GM23338 (cell line): ENCODE measurements at places on chromosomes 6 and 20. TPM values are rescaled to one million over a fixed set of nuclear protein-coding genes. Genes with fewer than 3 reads are reported as not detected.

SLC35B2 gene
- 14.0 and 14.7 TPM in 2 replicates for polyA plus RNA-seq

DNA sequence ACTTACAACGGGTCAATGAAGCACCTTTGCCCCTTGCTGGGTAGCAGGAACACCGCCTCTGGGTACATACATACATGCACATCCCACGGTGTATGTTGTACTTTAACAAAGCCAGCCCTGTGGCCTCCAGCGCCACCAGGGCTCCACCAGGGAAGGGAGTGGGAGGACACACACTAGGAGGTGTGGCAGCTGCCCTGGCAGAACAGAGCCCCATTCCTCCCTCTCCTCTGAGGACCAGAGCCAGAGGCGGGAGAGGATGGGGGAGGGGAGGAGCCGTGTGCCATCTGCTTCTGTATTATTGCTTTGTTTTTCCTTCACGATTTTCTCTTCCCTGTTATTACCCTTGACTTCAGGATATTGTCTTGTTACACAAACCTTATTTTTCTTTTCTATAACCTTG, 105.8 kb upstream of the TRAF3IP2 start:
- peak; percentile 38 for DNase-seq

DNA sequence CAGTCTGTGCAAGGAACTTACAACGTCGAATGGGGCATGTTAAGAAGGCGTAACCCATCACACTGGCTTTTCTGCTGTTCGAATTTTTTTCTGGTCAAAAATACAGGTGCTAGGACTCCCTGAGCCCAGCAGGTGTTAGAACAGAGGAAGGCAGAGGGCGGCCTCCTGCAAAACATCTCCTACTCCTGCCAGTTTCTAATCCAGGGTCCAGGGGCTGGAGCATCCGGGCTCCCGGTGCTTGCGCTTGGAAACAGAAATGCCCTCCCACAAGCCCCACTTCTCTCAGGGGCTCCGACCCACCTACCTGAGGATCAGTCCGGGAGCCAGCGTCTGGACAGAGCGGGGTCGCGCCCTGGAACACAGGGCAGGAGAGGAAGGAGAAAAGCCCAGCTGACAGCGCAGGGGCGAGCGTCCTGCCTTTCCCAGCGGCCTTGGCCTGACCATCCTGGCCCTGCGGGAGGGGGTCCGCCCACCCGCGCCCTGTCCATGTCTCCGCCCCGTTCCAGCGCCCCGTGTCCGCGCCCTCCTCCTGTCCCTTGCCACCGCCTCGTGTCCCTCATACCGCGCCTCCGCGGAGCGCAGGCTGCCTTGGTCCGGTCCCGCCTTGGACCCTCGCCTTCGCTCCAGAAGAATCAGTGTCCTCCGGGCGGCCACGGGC, 14.8 kb upstream of the LPA start:
- peak; percentile 34 for DNase-seq

GRCh38 chr6:107698146-107698545, 126.0 kb downstream of the SCML4 start:
- DNase-seq = no peak

GRCh38 chr6:356828-357251, 34.7 kb upstream of the IRF4 start:
- DNase-seq = no peak

GRCh38 chr6:149003560-149003959, 256.7 kb downstream of the UST start:
- no peak for DNase-seq

- peak; percentile 100 for DNase-seq
These were observed at the start of gene POLR1H for GRCh38 chr6:30061092-30061857. POLR1H (plus strand) TSS chr6:30061265; CDS start chr6:30061525, 260 bp downstream.

DNA sequence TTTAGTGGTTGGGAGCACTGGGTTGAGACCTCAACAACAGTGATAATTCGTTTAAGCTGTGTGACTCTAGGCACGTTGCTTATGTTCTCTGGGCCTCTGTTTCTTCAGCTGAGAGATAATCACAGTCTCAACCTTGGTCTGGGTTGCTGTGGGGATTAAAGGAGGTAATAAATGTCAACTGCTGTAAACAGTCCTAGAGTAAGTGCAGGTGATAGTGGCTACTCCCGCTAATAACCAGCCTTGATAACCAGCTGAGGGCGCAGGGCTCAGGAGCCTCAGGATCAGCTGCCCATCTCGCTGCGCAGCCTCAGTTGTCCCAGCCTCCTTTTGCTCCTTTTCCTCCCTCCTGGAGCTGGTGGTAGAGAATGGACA, 58.0 kb downstream of the JARID2 start:
- DNase-seq = no peak
